A172 (cell line): ENCODE measurements at places on chromosomes 16 and 17. TPM values are rescaled to one million over a fixed set of nuclear protein-coding genes. Genes with fewer than 3 reads are reported as not detected.
A peak's percentile ranks its signal among the peaks of the same experiment; 100 is the strongest.

- DNase-seq, result no peak
Measured at GRCh38 chr17:78623541-78623940, 46.3 kb upstream of the DNAH17 start.

- peak; percentile 88 for DNase-seq
Measured at GRCh38 chr17:57548421-57549410, 196.4 kb downstream of the CCDC182 start.

DNA sequence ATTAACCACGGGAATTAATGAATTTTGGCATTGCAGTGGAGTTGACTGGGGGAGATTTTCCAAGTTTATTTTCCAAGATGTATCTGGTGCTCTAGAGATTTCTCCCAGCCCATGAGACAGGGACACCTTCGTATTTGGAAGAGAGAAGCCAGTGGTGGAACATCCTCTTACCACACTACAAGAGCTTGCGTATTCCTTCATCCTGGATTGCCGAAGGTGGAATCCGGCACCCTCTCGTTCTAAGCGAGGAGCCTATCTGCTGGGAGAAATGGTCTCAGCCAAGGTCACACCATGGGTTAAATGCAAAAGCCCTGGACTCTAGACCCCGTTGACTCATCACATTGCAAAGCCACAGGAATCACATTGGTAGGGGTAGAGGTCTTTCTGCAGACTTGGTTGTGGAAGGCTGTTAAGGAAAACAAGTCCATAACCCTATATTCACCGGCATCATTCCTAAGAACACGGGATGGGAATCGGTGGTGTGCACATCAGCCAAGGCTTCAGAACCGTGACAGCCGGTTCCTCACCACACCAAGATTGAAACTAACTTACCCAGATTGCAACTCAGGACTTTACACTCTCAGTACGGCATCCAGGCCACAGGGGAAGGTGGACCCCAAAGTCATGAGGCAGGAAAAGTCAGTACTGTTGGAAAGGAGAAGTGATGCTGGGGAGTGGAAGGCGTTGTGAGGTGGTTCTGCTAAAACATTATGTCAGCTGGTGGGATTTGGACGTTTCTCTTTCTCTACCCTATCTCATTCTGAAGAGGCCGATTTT, 259.8 kb downstream of the CPPED1 start:
- DNase-seq, result no peak

JPH3 gene
- total RNA-seq, result 9.1 and 12.0 TPM in 2 replicates

PHOSPHO1 gene
- total RNA-seq, result 0.22 TPM in 1 of 2 replicates, not detected in the other

DNA sequence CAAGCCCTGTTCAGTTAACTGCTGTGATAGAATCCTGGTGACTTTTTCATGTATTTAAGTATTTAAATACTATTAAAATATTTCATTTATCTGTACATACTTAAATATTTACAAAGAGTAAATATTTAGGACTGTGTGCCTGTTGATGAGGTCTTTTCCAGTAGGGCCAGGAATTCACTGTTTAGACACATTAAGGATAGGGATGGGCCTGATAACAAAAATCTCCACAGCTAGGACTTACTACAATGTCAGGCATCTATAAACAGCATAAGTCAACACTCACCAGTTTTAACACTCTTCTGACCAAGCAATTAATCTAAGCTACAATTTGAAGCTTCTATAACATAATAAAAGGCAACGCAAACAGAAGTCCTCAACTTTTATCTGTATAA, 47.6 kb downstream of the MARVELD3 start:
- no peak for DNase-seq

FAM83G gene
- 26.3 and 29.5 TPM in 2 replicates for total RNA-seq

MYH11 gene
- not detected in 2 replicates for total RNA-seq

DNA sequence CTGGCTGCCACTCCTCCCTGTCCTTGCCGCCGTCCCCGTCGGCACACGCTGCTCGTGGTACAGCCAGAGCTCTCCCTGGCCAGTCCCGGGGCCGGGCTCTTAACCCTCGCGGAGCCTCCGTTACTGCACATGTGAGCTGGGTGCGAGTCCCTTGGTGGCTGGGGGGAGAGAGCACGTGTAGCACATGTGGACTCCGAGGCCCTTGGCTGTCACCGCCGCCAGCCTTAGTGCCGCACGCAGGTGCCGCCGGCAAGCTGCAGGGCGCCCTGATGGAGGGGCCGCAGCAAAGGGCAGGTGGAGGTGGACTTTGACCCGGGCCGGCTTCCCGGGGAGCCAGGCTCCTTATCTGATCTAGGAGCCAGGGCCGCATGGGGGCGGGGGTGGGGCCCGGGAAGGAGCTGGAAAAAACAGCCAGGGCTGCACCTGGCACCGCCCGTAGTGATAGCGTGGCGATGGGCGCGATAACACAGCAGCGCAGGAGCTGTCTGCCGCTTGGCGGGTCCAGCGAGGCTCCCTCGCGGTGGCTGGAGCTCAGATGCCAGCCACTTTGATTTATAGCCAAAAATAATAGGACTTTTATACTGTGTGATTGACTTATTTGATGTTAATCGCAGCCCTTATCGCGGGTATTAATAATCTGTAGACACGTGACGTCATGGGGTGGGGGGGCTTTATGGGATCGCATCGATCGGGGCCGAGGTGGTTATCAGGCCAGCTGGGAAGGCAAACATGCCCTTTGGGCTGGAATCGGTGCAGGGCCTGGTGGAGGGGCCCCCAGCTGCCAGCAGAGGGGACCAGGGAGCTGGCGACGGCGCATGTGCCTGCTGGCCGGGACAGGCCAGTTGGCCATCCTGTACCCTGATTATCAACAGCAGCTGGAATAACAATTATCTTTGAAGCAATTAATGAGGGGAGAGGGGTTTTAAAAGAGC, 35.1 kb downstream of the ZFPM1 start:
- DNase-seq, result no peak

DNA sequence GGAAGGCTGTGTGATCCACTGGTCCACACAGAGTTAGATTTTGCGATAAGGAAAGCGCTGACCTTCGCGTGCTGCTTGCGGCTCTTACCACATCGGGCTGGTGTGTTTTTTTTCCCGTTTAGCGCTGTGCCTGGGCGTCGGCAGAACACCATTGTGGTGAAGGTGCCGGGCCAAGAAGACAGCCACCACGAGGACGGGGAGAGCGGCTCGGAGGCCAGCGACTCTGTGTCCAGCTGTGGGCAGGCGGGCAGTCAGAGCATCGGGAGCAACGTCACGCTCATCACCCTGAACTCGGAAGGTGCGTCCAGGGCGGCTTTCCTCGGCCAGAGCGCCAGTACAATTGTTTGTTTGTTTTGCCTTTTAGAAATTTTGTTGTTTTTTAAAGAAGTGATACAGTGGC, 54.7 kb downstream of the BANP start:
- DNase-seq, result no peak

MARVELD3 gene
- 0.14 TPM in 1 of 2 replicates, not detected in the other for total RNA-seq

DNA sequence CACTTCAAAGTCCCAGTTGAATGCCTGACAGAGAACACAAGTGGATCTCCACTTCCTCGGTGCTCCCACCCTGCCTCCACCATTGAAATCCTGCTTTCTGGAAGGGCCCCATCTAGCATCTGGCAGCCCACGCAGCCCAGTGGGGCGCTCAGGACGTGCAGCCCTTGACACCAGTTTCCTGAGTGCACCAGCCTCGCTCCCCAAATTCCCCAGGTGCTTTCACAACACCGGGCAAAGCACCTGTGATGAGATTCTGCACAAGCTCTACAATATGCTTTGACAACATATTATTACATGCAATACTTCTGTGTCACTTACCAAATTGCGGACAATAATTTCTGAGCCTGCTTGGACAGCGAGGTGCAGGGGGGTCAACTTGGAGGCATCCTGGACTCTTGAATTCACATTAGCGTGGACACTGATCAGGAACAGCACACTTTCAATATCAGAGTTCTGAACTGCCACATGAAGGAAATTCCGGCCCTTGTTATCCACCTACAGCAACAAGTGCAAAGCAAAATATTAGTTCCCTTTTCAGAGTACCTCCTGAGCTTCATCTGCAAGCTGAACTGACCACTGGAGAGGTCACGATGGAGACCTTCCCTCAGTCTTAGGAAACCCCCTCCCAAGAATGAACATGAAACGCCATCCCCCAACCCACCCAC, 33.9 kb downstream of the CYB5D2 start:
- no peak for DNase-seq

- no peak for DNase-seq
Measured at GRCh38 chr16:24978370-24978914, 36.7 kb downstream of the ARHGAP17 start.

DNA sequence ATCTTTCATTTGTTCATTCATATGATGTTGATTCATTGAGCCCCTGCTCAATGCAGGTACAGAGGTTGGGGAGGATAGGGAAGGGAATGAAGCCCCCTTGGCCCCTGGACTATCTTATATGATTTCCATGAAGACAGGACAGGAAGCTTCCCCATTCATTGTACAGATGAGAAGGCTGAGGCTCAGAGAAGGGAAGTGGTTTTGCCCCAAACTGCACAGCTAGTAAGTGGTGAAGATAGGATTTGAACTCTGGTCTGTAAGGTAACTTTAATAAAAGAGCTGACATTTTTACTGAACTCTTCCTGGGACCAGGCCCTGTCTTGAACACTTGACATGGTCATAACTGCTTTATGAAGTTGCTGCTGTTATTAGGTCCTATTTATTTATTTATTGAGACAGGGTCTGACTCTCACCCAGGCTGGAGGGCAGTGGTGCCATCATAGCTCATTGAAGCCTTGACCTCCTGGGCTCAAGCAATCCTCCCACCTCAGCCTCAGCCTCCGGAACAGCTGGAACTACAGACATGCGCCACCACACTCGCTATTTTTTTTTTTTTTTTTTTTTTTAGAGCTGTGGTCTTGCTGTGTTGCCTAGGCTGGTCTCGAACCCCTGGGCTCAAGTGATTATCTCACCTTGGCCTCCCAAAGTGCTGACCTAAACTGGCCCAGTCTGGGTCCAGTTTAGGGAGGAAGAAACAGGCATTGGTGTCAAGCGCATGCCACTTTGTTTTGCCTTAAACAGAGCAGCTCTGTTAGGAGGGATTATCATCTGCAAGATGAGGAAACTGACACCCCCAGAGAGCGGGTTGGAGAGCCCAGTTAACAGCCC, 5.0 kb downstream of the CTF1 start:
- no peak for DNase-seq

DNA sequence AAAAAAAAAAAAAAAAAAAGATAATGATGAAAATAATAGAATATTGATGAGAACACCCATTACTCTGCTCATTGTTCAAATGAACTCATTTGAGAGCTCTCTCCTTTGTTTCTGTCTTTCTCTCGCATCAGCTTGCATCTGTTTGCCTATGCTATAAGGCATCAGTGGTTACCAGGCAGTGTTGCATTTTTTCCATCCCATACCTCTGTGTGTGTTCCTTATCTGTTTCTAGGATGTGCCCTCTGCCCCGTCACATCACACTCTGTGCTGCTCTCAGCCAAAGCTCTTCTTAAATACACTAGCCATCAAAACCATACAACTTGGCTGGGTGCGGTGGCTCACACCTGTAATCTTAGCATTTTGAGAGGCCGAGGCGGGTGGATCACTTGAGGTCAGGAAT, 568.2 kb downstream of the WWOX start:
- no peak for DNase-seq

DNA sequence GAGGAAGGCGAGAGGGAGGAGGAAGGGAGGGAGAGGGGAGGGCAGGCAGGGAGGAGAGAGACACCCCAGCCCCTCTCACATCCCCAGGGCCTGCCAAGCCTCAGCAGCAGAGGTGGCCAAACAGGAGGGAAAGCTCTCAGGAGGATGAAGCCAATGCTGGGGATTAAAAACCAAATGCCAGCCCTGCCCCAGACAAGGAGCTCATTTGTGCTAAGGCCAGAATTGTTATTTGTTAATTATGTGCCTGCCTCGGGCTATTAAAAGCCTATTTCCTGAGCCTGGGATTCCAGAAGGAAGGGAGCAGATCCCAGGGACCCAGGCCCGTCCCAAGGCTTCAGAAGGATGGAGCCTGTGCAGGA, 27.9 kb upstream of the GINS2 start:
- no peak for DNase-seq

KRT13 gene
- total RNA-seq, result 2.7 and 2.8 TPM in 2 replicates

RGS11 gene
- 0.07 TPM in 1 of 2 replicates, not detected in the other for total RNA-seq

GRCh38 chr17:76007131-76007849, 6.6 kb downstream of the CDK3 start:
- DNase-seq, result no peak

TMEM231 gene
- 13.7 and 16.8 TPM in 2 replicates for total RNA-seq

- no peak for DNase-seq
Measured at GRCh38 chr17:63653050-63653449, 30.8 kb downstream of the MAP3K3 start.

- DNase-seq, result no peak
Measured at GRCh38 chr16:74094514-74094913, 202.1 kb upstream of the PSMD7 start.

- DNase-seq, result no peak
Measured at GRCh38 chr16:19168371-19169081, 486 bp downstream of the SYT17 start.

GRCh38 chr17:39702901-39703893, 3.3 kb downstream of the ERBB2 start:
- no peak for DNase-seq

DNA sequence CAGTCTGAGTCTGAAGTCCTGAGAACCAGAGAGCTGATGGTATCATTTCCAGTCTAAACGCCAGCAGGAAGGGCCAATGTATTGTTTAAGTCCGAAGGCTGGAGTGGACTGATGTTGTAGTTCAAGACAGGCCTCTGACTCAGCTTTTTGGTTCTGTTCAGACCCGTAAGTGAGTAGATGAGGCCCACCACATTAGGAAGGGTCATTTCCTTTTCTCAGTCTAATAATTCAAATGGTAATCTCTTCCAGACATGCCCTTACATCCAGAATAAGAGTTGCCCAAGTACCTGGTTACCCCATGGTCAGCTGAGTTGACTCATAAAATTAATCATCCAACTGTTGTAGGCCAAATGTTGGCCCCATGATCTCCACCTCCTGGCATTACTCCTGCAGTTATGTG, 442.6 kb upstream of the HSBP1 start:
- peak; percentile 78 for DNase-seq

CASKIN1 gene
- 0.46 and 1.5 TPM in 2 replicates for total RNA-seq

DNA sequence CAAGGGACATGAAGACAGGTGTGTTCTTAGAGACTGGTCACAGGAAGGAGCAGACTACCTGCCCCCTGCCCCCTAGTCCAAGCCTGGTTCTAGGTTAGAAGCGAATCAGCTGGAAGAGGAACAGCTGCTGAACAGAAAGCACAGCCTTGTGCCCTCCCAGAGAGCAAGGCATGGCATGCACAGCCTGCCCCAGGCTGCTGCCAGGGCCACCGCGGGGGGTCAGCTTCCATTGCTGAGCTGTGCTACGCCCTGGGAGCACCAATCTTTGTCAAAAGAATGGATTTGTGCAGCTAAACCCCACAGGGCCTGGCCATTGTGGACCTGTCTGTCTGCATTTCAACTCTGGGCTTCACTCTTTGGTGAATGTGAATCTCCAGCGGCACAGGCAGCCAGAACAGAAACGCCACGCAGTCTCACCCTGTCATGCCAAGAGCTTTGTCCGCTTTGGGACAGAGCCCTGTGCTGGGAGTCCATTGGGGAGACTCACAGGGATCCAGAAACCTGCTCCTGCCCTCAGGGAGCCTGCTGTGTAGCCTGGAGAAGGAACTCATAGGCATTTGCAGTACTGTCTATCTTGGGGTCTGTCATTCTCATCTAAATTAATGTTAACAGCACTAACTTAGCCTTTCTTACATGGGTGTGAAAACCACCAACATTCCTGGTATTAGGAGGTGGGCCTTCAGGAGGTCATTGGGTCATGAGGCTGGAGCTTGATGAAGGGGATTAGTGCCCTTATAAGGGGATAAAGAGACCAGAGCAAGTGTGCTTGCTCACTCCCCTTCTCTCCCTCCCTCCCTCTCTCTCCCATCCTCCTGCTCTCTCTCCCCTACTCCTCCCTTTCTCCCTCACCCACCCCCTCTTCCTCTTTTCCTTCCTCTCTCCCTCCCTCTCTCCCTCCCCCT, 25.6 kb upstream of the CDRT4 start:
- DNase-seq, result no peak
